ENCODE measurements at places on chromosomes 12 and 14.
A peak's percentile ranks its signal among the peaks of the same experiment; 100 is the strongest.

- DNase-seq = no peak
Observed at GRCh38 chr12:93256256-93256969, 121.3 kb upstream of the NUDT4 start.

DNA sequence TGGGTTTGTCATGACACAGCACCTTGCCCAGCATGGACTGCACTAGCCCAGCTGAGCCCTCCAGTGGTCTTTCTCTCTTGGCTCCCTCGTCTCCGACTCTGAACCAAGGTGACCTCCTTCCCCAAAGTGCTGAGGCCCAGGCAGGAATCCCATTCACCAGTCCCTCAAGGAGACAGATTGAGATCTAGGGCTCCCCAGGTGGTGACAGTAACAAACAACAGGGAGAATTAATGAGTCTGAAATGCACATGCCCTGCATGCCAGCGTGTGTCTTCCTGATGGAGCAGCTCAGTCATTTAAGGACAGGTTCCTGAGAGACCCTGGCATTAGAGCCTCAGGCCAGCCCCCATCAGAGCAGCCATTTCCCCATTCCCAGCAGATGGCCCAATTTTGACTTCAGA is 51.4 kb upstream of the OAS1 start:
- no peak for DNase-seq

DNA sequence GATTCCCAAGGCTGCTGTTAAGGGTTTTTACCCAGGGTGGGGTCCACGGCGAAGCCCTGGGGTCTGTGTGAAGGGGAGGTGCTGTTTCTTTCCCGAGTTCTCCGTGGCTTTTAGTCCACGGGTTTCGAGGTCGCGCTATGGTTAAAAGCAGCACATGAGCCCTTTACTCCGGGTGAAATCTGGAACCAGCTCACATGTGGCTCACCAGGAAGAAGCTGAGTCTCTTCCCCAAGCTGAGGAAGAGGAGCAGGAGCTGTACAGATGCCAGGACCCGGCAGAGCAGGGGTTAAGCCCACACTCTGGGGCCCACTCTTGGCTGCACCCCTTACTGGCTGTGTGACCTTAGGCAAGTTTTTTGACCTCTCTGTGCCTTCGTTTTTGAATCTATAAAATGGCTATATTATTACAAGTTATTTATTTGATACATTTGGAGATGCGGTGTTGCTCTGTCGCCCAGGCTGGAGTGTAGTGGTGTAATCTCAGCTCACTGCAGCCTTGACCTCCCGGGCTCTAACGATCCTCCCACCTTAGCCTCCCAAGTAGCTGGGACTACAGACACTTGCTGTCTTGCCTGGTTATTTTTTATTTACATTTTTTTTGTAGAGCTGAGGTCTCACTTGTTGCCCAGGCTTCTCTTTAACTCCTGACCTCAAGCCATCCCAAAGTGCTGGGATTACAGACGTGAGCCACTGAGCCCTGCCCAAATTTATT is 266.3 kb downstream of the AACS start:
- DNase-seq = no peak

DNA sequence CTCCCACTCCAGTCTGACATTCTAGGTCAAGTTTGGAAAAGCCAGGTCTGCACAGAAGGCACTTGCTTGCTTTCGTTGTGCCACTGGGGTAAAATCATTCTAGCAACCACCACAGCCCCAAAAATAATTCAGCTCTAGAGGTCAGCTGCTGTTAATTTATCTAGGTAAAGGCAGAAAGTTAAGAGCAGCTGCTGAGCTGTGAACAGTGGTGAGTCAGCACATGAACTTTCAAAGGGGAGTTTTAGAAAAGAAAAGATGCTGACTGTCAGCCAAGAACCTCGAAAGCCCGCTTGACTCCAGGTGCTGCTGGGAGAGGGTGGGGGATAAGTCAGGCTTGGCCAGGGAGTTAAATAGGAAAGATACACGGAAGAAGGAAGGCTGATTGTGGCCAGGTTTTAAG is 12.7 kb downstream of the CCDC197 start:
- no peak for DNase-seq

- DNase-seq = no peak
Observed at GRCh38 chr12:89451841-89452251, 72.8 kb downstream of the GALNT4 start.

DNA sequence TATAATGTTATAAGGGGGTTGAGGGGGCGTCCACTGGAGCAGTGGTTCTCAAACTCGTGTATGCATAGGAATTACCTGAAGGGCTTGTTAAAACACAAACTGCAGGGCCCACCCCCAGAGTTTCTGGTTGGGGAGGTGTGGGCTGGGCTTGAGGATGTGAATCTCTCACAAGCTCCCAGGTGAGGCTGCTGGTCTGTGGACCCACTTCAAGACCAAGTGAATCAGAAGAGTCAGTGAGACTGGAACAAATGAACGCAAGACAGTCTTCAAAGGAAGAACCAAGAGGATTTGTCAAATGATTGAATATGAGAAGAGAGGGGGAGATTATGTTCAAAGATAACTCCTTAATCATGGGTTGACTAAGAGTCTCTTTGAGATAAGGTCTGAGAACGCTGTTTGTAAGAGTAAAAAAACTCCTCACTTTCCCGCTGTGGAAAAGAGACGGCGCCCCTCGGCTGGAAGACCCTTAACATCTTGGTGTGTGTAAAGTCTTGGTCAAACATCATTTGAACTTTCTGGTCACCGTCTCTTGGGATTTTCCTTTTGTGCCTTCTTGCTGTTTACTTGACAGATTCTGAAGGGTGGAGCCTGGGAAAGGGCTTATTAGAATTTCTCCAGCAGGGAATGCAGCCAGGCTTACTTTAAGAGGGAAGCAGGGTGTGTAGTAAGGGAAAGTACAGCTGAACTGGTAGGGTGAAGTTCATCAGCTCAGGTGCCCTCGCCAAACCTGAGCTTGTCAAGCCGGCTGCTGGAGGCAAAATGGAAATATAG is 5.3 kb upstream of the FOXN3 start:
- no peak for DNase-seq

DNA sequence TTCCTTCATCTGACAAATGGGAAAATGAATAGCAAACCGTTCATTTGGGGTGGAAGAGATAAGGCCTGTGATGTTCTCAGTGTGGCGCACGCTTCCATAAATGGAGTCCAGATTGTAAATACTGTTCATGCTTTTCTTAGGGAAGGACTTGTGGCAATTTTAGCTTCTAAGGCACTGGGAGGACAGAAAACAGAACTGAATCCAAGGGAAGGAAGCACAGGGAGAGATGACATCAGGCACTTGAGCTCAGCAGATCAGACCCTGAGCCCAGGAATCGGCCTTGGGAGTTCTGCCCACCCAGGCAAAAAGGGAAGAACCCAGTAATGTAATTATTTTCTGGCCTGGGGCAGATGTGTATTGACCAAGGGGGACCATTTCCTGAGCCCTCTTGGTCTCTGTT is 7.2 kb upstream of the SH2B3 start:
- DNase-seq = no peak

DNA sequence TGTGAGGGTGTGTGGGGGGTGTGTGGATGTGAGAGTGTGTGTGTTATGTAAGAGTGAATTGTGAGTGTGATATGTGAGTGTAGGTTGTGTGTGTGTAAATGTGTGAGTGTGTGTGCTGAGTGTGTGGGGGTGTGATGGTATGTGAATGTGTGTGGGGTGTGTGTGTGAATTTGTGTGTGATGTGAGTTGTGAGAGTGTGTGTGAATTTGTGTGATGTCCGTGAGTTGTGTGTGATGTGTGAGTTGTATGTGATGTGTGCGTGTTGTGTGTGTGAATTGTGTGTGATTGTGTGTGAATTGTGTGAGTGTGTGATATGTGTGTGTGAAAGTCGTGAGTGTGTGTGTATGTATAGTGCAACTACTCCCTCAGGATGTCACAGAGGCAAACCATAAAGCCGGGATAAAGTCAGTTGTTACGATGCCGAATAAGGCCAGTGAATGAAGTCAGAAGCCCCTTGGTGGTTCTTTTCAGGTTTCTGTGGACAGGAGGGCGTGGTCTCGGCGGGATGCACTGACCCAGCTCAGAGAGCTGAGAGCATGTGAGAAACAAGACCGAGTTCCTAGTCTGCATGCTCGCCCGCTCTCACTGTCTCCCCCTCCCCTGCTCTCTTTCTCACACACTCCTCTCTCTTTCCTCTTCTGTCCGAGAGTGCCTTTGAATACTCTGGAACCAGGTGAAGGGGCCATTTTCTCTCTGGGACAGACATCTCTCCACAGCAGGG is 71.8 kb upstream of the MAX start:
- no peak for DNase-seq

GRCh38 chr12:87847147-87847546 is 182.1 kb downstream of the C12orf50 start:
- no peak for DNase-seq

GRCh38 chr14:53515276-53515675 is 362.2 kb upstream of the DDHD1 start:
- DNase-seq = no peak

- no peak for DNase-seq
Observed at GRCh38 chr12:100646896-100647295, 73.4 kb downstream of the GAS2L3 start.

DNA sequence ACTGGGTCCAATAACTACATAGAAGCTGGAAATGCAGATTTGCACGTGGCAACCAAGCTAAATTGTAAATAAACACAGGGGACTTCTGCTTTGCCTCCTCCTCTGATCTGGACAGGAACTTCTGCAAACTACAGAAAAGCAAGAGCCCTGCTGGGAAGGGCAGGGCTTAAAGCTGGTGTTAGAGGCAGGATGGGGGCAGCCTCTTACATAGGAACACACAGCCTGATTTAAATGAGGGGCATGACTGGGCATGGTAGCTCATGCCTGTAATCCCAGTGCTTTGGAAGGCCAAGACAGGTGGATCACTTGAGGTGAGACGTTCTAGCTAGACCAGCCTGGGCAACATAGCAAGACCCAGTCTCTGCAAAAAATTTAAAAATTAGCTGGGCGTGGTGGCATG is 46.7 kb downstream of the ERH start:
- DNase-seq = no peak

DNA sequence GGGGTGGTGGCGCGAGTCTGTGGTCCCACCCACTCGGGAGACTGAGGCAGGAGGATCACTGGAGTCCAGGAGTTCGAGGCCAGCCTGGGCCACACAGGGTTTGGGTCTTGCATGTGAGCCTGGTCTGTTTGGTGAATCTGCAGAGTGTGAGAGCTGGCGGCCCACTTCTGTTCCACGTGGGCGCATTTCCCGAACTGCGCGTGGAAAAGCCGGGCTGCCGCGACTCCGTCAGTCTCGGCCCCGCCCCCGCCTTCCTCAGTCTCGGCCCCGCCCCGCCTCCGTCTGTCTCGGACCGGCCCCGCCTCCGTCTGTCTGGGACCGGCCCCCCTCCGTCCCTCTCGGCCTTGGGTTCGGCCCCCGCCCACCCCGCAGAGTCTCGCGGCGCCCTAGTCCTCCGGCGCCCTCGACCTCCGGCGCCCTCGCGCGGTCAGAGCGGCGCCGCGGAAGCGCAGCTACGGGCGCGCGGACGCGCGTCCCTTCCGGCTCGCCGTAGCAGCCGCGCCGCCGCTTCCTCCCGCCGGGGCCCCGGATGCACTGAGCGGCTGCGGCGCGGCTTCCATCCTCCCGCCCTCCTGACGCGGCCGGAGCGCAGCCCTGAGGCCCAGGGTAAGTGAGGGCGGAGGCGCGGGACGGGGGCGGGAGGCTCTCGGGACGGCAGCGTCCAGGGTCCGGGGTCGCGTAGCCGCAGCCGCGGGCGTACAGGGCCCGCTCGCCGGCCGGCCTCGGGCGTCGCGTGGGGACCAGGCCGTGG is at the start of gene EP400:
EP400 (plus strand) TSS at position 512 of the 751 bp plus-strand sequence. CDS start 10,678 bp downstream, outside the sequence.
- peak; percentile 94 for DNase-seq

GRCh38 chr12:100716945-100717732 is 77.4 kb upstream of the ANO4 start:
- DNase-seq = peak; percentile 38

GRCh38 chr12:9381619-9382018 is 173.4 kb upstream of the PZP start:
- DNase-seq = no peak

DNA sequence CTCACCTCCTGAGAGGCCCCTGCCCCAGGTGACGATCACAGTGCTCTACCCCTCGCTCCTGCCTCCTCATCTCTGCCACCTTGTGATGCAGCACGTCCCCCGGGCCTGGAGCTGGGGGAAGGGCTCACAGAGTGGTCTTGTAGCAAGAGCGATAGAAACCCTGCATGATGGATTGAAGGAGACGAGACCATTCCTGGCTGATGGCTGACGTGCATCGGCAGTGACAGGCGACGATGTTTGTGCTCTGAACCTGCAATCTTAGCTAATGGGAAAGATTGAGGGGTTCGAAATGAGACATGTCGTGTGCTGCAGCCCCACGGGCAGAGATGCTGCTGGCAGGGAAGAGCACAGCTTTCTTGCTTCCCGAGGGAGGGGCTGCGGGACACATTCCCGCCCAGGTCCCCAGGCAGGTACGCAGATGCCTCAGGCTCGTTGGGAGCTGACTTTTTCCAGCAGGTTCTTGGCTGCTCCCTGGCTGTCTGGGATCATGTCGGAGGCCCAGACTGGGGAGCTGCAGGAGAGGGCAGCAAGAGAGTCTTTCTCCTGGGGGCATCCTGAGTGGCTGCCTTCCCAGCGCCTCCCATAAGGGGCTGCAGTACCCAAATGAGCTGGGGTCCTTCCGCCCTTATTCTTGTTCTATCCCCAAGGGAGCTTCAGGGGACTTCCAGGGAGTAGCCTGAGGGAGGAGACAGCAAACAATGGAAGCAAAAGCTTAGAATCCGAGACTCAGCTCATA is 38.7 kb upstream of the GPATCH2L start:
- no peak for DNase-seq

DNA sequence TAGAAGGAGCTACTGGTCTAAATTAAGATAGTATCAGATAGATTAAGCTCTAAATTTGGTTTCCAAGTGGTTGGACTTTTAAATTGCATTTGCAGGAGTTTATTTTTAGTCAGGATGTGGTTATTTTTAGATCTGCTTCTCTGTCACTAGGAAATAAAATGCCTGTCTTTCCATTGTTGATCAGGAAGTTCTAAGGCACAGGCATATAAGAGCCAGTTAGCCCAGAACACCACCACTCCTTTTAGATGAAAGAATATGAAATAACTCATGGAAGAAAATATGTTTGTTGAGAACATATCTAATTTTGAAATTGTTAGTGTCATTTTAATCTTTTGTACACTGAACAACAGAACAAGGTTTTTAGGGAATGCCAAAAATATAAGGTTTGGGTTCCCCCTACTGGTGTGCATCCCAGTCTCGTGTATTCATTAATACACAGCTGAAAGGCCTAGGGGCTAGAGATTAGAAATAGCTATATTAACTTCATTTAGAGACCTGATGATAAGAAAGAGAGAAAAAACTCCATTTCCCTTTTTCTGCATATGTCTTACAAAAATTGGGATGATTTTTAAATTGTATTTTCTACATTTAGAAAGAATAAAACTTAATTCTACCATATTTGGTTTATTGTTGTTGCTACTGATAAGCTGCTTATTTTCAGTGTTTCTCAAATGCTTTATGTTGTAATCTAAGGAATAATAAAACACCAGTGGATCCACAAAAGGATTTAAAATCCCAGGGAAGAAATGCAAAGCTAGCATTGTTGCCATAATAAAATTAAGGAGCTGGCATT is 67.2 kb downstream of the RIC8B start:
- peak; percentile 22 for DNase-seq

- DNase-seq = no peak
Observed at GRCh38 chr12:28360253-28360652, 170.0 kb downstream of the CCDC91 start.

All from WERI-Rb-1 (cell line).